ENCODE measurements at places on chromosomes 4 and X.

- no peak for DNase-seq
Observed at GRCh38 chr4:64230709-64231310, 178.4 kb downstream of the TECRL start.

DNA sequence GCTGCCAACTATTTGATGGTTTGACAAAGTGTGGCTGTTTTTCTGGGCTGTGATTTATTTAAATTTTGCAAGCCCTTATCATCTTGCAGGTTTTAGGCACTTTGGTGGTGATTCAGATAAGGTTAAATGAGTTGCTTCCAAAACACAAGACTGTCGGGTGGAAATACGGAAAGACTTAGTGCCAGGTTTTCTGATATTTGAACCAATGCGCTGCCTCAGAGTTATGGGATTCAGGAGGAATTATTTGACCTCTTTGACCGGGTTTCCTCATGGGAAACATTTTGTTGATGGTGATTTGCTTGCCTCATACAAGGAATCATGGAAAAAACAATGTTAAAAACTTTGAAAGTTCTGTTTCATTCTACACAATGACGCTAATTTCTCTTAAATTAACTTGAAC lies 136.1 kb upstream of the MAP9 start:
- no peak for DNase-seq

- DNase-seq = no peak
Observed at GRCh38 chrX:2317527-2318055, 183.2 kb downstream of the DHRSX start.

- no peak for DNase-seq
Observed at GRCh38 chr4:110467400-110467799, 8.6 kb upstream of the ENPEP start.

DNA sequence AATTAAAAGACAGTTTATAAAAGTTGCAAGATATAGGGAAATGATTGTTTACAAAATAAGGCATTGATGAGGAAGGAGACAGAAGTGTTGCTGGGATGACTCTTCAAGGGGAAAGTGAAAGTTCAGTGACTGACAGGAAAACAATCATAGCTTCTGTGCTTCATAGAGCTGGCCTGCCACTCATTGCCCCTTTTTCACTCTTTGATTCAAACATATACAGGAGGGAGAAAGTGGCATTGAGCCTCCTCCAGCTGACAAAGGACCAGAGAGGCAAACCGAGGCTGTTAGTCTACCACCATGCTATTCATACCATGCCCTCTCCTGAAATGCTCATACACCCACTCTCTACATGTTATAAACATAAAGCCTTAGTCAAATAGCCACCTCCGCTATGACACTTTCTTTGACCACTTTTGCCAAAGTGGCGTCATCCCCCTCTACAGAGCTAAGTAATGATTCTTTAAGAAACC lies 79.2 kb upstream of the ATOH1 start:
- no peak for DNase-seq

DNA sequence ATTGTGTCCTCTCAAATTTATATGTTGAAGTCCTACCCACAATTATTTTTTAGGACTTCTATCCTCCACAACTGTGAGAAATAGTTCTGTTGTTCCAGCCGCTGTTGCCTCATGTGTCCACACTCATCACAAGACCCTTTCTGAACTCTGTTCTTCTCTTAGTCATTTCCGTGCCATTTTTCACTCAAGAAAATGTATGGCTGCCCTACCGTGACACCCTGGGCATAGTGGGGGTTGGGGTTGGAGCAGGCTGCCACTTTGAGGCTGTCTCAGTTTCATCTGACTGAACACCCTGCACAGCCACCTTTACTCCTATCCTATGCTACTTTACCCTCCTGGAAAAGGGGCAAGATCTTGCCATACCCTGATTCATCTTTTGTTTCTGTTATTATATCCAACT lies 319.1 kb downstream of the TENM3 start:
- DNase-seq = no peak

DNA sequence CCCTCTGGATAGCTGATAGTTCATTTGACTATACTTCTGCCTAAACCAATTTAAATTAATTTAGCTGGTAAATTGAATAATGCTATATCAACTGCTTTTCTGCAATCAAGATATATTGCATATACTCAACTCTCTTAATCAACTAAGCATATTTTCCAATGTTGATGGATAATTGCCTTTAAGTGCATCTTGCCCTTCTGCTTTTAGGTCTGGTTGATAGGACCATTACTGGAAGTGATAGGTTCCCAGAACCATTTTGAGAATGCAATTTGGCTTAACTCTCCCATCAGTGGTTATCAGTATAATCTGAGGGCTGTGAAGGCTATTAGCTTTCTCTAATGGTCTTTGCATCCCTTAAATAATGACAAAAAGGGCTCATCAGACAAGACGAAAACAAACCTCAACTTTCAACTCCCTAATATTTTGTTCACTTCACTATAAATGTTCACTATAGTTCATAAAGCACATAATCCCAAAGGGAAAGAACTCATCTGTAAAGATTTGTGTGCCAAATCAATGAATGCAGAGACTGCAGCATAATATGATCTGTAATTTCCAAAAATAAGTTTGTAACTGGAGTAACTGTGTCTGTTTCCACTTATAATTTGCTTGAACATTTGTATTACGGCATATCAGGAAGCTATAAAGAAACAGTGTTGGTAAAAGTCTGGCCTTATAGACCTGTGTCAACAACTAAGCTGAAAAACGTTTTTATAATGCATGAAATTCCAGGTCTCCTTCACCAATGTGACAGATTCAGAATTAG lies 273.6 kb downstream of the FBXO8 start:
- no peak for DNase-seq

DNA sequence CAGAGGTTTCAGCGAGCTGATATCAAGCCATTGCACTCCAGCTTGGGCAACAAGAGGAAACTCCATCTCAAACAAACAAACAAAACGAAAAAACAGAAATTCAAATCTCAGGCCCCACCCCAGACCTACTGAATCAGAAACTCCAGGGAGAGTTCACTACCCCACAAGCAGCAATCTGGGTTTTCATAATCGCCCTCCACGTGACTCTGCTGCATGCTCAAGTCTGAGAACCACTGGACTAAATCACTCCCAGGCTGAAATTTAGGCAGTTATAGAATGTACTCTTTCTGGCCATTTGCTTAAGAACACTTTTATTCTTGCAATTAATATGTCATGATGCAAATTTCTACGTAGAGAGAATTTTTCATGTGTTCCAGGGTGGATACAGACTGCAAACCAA lies 287.3 kb downstream of the USP46 start:
- no peak for DNase-seq

GRCh38 chr4:84740057-84740456 lies 157.1 kb downstream of the CDS1 start:
- no peak for DNase-seq

All from activated T-cell treated with anti-CD3 and anti-CD28 coated beads for 48 hours (primary cell).